NCI-H446 treated with DMSO at 0.1 percent for 48 hours (cell line): ENCODE measurements at places on chromosomes 16 and 17.

DNA sequence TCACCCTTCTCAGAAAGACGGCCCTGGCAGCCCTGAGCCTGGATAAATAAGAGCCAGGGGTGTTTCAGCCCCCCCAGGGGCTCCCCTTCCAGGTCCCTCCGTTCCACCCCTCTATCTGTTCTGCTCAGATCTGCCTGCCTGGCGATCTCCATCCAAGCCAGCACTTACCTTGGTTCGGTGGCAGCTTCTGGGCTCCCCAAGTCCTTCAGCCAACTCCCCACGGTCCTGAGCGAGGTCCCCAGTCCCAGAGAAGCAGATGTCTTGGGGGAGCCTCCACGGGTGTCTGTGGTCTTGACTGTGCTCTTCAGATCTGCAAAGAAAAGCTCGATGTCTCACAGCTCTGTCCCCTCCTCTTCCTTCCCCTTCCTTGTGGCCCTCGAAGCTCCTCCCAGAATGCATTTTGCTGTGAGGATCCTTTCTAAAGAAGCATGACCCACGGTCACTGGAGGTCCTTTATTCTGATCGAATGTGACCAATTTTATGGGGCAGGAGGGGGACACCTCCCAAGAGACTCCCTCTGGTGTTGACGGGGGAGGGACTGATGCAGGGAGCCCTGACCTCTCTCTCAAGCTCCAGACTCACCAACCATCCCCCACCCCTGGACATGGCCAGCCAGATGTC is at the start of gene PIK3R6:
PIK3R6 (minus strand) TSS at position 314 of the 621 bp plus-strand sequence. CDS start 17,880 bp downstream, outside the sequence.
- no peak for DNase-seq

DNA sequence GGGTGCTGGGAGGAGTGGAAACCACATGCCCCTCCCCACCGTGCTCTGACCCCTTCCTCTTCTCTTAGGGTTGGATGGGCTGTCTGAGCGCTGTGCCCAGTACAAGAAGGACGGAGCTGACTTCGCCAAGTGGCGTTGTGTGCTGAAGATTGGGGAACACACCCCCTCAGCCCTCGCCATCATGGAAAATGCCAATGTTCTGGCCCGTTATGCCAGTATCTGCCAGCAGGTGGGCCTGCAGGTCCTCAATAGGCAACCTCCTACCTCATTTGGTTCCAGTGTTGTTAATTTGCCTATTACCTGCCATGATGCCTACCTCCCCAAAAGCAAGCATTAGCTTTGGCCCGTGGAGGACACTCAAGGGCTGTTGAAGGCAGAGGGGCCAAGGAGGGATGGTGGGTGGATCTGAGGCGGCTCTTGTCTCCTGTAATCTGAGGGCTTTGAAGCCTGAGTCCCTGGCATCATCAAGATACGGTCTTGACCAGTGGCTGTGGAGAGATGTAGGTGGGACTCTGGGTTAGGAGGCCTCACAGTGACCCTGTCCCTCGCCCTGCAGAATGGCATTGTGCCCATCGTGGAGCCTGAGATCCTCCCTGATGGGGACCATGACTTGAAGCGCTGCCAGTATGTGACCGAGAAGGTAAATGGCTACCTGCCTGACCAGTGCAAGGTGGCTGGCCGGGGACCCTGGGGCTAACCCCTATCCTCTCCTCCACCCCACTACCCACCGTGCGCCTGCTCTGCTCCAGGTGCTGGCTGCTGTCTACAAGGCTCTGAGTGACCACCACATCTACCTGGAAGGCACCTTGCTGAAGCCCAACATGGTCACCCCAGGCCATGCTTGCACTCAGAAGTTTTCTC is 3.4 kb downstream of the ALDOA start:
- no peak for DNase-seq

DNA sequence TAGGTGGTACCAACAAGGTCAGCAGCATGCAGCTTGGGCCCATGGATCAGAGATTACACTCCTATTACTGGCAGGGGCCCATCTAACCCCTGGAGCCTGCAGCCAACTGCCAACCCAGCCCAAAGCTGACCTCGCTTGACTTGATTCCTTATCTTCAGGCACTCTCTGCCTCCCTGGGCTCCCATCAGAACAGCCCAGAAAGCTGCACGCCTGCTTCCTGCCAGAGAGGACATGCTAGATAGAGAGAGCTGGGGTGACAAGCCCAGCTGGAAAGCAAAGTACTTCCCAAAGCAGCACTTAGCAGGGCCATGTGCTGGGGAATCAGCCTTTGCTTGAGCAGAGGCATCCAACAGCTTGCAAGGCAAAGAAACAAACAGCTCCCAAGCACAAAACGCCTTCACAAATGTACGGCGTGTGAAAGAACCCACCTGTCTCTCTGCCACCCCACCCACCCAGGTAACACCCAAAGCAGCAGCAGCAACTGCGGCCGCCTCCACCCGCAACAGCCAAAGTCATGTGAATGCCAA is 74.2 kb upstream of the NLK start:
- DNase-seq, result no peak

GRCh38 chr17:77318021-77318420 is 177.3 kb downstream of the SEC14L1 start:
- no peak for DNase-seq

DNA sequence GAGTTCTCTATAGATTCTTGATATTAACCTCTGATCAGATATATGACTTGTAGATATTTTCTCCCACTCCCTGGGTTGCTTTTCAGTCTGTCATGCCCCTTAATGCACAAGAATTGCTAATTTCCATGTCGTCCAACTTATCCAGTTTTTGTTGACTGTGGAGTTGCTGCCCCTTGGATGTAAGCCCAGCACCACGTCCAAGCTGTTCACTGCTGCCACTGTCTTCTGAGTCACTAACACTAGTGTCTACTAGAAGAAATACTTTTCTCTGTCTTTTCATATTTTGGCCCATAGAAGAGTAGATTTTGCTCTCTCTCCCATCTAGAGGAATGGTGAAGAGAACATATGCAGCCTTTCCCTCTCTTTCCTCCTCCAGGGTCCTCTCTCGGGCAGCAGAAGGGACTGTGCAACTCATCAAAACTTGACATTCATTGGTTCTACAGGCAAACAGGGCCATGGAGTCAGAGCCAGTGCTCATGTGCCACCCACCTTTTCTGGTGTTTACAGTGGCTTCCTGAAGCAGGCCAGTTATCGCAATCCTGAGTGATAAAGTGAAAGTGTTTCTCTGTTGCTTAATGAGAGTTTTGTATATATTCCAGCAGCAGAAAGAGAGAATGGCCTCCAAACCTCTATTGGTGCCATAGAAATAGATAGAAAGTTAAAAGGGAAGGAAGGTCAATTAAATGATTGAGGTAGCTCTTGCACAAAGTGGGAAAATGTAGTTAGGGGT is 22.6 kb upstream of the PMP22 start:
- no peak for DNase-seq

- no peak for DNase-seq
These were observed 19.7 kb upstream of the NUP93 start for GRCh38 chr16:56710181-56710737.

GRCh38 chr17:78132767-78133178 is 2.2 kb downstream of the TMC8 start:
- DNase-seq, result no peak

DNA sequence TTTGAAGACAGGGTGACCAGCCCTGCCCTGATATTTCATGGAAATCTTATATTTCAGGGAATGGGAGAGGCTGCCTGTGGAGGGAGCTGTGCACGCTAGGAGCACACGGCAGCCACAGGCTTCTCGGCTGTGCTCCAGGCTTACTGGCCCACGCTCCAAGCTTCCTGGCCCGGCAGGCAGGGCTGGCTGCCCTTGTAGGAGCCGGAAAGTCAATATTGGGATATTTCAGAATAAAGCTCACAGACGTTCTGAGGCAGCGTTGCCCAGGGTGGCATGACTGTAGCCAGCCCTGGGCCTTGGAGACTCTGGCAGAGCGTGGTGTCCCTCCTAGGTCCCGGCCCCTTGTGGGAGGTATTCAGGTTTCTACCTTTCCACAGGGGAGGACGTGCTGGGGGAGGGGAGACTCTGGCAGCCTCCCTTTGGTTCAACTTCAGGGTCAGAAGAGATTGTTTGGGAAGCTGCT is 95.6 kb downstream of the NPIPB11 start:
- DNase-seq, result peak; percentile 16

DNA sequence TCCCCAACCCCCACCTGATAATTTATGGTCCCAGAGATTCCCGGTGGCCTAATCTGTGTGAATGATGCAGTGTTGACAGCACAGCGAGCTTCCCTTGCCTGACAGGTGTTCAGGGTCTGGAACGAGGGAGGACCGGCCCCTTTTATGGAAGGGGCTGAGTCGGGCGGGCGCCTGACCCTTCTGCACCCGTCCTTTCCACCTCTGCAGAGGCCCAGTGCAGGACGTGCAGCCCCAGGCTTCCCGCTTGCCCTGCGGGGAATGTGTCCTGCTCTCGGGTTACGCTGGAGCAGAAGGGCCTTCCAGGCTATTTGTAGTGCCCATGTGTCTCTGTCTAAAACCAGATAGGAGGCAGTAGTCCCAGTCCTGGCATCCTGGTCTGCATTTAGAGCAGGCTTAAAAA is 16.2 kb downstream of the SMTNL2 start:
- no peak for DNase-seq

DNA sequence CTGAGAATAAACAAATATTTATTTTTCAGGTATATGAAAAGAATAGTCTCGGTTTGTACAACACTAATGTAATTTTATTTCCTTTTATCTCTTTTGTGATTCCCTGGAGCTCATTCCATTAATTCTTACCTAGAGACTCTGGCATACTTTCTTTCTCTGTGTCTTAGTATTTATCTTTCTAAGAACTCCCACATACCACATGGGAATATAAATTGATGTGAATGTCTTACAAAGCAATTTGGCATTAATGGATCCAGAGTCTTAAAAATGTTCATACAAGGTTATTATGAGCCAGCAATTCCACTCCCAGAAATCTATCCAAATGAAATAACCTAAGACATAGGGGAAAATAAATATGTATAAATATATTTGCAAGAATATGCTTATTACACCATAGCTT is 202.7 kb downstream of the CDH11 start:
- no peak for DNase-seq

- no peak for DNase-seq
These were observed 30.3 kb upstream of the IL17C start for GRCh38 chr16:88608076-88608475.

DNA sequence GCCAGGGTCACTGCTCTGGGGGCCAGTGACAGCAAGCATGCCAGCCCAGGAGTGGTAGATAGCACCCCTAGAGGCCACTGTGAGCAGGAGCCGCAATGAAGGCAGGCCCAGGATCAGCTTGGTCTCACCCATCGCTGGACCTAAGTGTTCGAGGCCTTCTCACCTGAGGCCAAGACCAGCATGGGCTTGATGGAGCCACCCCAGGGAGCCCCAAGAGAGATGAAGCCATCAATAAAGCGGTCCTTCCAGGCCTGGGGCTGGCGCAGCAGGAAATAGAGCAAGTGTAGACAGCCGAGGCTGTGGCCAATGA is 1.8 kb downstream of the LCAT start:
- no peak for DNase-seq

DNA sequence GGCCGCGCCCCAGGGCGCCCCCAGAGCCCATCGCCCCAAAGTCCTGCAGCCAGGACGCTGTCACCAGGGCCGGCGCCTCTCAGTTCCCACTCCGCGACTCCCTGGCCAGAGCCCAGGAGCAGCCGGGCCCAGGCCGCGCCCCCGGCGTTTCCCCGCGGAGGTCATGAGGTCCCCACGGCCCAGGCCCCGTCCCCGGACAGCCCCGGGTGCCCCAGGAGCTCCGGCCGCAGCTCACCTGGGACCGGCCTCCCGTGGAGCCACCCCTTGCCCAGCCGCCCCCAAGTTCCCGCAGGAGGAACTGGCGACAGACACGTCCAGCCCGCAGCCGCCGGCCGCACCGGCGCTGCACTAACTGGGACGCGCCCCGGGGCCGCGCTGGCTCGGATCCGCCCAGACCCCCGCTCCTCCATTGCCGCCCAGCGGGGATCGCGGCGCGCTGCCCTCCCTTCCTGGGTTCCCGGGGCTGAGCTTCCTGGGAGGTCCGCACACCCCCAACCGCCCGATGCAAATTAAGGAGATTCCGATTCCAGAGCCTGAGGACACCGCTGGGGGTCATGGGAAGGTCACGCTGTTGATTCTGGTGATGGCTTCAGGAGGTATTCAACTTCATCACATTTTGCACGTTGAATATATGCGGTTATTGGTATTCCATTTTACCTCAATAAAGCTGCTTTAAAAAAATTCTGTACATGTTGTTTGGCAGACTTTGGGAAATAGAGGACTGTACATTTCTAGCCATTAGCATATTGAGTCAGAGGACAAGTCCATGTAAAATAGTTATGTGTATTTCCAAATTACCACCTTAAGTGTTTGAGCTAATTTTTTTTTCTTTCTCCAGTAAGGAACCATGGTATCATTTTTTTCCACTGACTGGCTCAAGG is 9.9 kb downstream of the AHSP start:
- DNase-seq, result no peak

DNA sequence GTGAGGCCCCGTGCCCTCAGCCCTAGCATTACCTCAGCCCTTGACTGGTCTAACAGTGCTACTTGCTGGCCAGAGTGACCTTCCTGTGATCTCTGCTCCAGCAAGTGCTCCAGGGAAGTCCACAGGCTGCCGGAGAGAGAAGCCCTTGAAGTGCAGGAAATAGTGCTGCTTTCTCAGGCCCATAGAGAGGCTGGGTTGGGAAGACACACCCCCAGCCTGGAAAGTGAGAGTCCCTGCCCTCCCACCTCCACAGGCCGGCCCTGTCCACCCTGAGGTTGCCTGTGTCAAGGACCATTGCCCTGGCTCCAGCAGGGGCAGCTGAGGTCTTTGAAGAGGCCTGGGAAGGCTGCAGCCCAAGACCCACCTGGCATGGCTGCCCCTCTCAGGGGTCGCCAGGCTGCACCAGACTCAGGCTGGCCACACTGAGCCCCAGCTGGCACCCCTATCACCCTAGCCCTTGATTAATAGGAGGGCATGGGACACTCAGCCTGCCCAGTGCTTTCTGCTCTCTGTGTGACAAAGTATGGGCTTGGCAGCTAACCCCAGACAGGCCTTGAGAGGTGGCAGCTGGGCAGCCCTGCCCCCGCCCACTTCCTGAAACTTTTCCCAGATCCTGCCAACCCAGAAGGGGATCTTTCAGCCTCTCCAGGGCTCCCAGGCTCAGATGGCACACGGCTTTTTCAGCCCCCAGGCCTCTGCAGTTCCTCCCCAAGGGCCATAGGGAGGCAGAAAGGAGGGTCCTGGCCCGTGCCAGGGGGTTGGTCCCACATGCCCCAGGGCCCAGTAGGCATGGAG is 21.7 kb downstream of the ATP6V0D1 start:
- DNase-seq, result peak; percentile 14

GRCh38 chr16:62644030-62644812 is 608.0 kb upstream of the CDH8 start:
- no peak for DNase-seq

DNA sequence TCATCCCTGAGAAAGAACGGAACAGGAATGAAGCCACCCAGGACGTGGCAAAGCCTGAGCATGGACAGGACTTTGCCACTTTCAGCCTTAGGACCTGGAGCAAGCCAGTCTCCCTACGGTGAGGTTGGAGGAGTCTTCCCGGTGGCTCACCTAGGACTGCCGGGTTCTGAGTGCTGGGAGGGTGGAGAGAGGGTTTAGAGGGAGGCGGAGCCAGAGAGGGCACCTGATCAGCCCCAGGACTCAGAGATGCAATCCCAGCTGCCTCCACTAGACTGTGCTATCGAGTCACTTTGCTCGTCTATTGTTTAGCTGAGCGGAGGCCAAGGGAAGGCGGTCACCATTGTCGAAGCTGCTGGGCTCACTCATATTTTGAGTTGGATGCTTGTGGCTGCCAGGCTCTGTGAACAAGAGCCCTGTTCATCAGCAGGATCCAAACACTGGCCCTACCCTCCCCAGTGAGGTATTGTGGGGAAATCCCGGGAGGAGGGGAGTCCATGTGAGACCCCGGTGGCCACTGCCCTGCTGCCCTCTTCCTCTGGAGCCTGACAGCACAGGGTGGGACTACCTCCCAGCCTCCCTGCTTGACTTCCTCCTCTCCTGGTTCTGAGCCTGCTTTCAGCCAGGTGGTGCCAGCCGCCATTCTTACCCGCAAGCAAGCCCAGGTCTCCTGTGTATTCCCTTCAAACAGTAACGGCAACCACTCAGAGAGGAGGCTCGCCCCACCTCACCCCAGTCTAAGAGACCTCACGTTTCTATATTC is 7.0 kb downstream of the KRT14 start:
- DNase-seq, result peak; percentile 10
